ENCODE measurements at places on chromosomes 5 and 9. TPM values are rescaled to one million over a fixed set of nuclear protein-coding genes. Genes with fewer than 3 reads are reported as not detected.
A peak's percentile ranks its signal among the peaks of the same experiment; 100 is the strongest.

The SNCAIP gene
- total RNA-seq, result 2.4 TPM

- H3K27me3 ChIP-seq, result no peaks in the 10 kb centered on the region
- no peak overlapping the region for H3K4me3 ChIP-seq
- DNase-seq, result no peak
- H3K36me3 ChIP-seq, result no peaks in the 10 kb centered on the region
- H3K27ac ChIP-seq, result no peak overlapping the region
- no peaks in the 10 kb centered on the region for H3K4me1 ChIP-seq
Measured at GRCh38 chr5:147057051-147057450, 177.8 kb upstream of the STK32A start.

- H3K27me3 ChIP-seq, result no peaks in the 10 kb centered on the region
- no peak overlapping the region for H3K27ac ChIP-seq
- DNase-seq, result peak; percentile 85
- H3K4me3 ChIP-seq, result no peak overlapping the region
Measured at GRCh38 chr5:32193591-32193990, 19.5 kb upstream of the GOLPH3 start.

DNA sequence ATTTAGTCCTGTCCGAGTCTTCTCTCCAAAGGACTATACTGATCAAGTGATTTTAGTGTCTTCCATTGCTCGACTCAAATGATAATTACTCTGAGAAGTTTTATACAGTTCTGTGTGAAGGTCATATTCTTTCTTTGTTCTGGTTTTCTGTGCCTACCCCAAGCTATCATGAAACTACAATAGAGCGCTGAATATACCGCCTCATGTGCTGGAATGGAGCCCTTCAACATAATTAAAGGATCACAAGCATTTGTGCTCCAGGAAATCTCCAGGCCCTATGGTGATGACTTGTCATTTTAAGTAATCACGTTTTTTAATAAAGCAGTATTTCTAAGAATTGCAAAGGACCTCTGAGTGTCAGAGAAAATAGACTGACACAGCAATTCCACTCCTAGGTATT lies 10.9 kb upstream of the SLC31A2 start:
- no peak overlapping the region for H3K4me3 ChIP-seq
- H3K4me1 ChIP-seq, result peaks cover 3% of the 10 kb centered on the region
- H3K27me3 ChIP-seq, result no peaks in the 10 kb centered on the region
- no peak overlapping the region for H3K27ac ChIP-seq
- H3K36me3 ChIP-seq, result no peaks in the 10 kb centered on the region

The IFNE gene
- total RNA-seq, result not detected

The POC5 gene
- total RNA-seq, result 21.6 TPM

GRCh38 chr9:32738501-32739172 lies 44.7 kb upstream of the TMEM215 start:
- H3K27me3 ChIP-seq, result no peaks in the 10 kb centered on the region
- no peak overlapping the region for H3K4me3 ChIP-seq
- H3K27ac ChIP-seq, result no peak overlapping the region
- no peak for DNase-seq
- no peaks in the 10 kb centered on the region for H3K4me1 ChIP-seq
- no peaks in the 10 kb centered on the region for H3K36me3 ChIP-seq

DNA sequence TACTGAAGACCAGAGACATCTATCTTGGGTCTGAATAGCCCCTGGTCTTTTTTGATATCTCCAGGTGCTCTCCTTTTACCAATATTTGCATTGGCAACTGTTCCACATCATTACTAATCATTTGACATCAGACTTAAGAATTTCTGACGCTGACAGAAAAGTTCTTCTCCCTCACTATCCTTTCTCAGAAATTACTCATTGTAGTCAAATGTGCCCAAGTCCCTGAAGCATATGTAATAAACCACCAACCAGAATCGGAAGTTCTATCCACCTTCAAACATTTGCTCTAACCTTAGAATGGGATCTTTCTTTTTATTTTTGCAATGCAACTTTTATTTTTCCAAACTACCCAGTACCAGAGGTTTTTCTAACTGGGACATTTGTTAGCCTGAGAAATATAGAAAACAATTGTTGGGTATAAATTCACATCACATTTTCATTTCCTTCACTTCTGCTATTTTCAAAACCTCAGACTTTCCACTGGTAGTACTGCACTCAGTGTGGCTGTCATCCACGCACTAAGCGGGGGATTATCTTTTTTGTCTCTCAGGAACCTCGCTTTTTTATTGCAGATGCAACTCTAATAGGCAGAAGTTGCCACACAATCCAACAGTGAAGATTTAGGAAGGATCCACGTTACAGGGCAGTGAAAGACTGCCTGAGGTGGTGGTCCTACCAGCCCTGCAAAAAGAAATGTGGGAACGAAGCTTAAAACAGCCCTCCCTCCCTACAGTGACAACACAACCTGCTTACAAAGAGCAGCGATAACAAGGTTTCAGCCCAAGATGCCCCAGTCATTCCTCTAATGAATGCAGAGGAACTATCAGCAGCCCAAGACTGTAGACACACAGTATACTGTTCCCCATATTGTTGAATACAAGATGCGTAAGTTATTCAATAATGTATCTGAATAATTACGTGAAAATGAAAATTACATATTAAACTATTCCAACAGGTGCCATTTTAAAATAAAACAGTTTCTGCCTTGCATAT lies 201.2 kb downstream of the EBF1 start:
- peaks cover 4% of the 10 kb centered on the region for H3K4me1 ChIP-seq
- DNase-seq, result no peak
- no peak overlapping the region for H3K27ac ChIP-seq
- H3K4me3 ChIP-seq, result no peak overlapping the region

The CDH9 gene
- not detected for total RNA-seq

DNA sequence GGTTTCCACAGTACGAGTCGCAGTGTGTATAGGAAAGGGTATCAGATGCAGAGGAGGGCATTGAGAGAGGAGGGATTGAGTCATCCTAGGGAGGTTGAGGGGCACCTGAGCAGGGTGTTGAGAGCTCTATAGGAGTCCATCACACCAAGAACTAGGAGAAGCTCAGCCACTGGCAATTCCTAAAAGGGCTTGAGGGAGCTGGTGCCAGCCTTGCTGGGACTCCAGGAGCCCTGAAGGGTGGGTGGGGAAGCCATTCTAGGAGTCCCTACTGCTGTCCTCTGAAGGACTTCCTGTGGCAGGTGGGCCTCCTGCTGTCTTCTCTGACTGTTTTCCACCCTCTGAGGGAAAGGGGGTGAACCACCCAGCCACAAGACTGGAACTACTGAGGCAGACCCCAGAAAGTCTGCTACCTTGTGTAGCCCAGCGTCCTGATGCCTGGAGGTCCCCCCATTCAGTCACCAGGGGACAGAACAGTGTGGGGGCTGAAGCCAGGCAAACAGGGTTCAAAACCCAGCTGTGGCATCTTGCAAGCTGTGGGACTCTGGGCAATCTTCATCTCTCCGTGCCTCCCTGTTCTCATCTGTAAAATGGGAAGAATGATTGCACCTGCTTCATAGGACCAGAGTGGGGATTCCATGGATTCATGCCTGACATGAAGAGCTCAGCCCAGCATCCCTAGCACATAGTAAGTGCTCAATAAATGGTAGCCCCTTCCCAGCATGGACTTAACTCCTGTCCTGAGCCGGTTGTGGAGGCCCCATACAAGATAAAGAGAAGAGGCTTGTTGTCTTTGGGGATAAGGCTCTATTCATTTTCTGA lies 149.5 kb downstream of the C9orf50 start:
- no peak overlapping the region for H3K4me3 ChIP-seq
- H3K4me1 ChIP-seq, result peaks cover 34% of the 10 kb centered on the region
- no peak for DNase-seq
- H3K27ac ChIP-seq, result no peak overlapping the region

DNA sequence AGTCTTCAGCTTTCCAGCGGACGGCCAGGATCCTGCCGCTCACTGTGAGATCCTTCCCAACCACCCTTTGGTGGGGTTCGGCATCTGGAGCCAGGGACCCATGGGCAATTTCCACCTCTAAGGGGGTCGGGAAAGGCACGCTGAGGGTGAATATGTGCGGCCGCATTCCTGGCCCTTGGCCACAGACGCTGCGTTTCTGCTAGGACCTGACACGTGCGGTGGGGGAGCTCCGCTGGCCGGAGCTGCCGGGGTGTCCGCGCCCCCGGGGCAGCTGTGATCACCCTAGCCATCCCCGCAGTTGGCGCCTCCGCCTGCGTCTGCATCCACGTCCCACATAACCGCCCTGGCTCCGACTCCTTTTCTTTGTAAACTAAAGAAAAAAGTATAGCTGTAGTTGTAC lies 5.3 kb upstream of the DNAJA1 start:
- peaks cover 18% of the 10 kb centered on the region for H3K4me1 ChIP-seq
- no peaks in the 10 kb centered on the region for H3K27me3 ChIP-seq
- no peak overlapping the region for H3K4me3 ChIP-seq
- DNase-seq, result no peak

GRCh38 chr9:1738511-1739100 lies 276.5 kb upstream of the SMARCA2 start:
- H3K27ac ChIP-seq, result no peak overlapping the region
- DNase-seq, result no peak
- H3K4me1 ChIP-seq, result no peaks in the 10 kb centered on the region
- H3K4me3 ChIP-seq, result no peak overlapping the region
- H3K36me3 ChIP-seq, result no peaks in the 10 kb centered on the region
